ENCODE measurements at places on chromosomes 5 and 9. TPM values are rescaled to one million over a fixed set of nuclear protein-coding genes. Genes with fewer than 3 reads are reported as not detected.

Gene TMEM174
- total RNA-seq = not detected

DNA sequence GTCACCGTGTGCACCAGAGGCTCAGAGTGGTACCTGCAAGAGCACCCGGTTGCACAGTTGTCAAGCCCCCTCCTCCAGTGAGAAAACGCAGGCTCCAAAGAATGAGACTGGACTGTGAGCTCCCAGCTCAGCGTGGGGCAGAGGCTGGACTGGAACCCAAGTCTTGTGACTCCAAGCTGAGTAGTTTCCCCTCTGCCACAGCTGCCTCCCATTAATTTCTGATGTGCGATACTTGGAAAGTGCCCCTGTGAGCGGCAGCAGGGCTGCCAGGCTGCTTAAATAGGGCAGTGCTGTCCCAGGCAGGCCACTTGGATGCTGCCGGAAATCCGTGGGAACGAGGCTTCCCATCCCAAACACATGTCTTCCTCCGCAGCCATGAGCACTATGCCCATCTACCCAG is 62.2 kb upstream of the ANGPTL2 start:
- peaks cover 5% of the 10 kb centered on the region for H3K4me1 ChIP-seq
- no peak overlapping the region for H3K27ac ChIP-seq
- no peak overlapping the region for H3K4me3 ChIP-seq
- no peak for DNase-seq
- no peaks in the 10 kb centered on the region for H3K36me3 ChIP-seq

Gene LVRN
- total RNA-seq = not detected

DNA sequence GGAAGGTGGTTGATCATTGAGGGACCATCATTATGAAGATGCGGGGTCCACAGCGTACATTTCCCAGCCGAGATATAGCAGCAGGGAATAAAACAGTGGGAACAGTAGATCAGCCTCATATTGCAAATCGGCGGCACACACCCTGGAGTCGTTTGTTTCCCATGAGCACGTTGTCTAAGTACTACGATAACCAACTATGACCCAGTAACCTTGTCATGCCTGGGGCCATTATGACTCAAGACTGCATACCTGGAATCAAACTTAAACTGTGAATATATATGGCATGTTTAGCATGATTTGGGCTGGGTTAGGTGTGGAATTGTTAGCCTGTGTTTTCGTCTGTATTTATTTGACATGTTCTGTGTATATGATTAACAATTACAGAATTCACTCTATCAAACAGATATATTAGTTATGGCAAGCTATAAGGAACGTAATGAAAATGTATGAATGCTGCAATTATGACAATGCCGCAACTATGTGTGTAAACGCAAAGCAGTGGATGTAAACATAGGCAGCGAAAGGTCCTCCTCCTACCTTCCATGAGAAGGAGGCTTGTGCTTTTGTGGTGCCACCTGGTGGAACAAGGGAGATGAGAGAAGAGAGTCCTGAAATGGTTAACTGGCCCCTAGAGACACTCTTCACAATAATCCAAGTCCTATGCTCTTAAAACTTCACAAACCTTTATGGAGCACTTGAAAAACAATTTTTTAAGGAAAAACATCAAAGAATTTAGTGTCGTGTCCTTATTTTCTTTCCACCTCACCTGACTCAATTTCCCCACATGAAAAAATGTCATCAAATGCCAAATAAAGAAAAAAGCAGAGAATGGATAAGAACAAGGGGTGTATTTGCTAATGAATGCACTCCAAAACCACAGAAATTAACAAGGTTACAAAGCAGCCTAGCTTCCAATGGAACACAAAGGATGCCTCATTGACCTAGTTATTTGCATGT is 47.1 kb downstream of the SEMA5A start:
- no peak for DNase-seq
- no peaks in the 10 kb centered on the region for H3K4me1 ChIP-seq
- no peak overlapping the region for H3K27ac ChIP-seq
- no peak overlapping the region for H3K4me3 ChIP-seq

GRCh38 chr5:90546216-90546837 is 12.3 kb upstream of the ADGRV1 start:
- no peaks in the 10 kb centered on the region for H3K36me3 ChIP-seq
- H3K27ac ChIP-seq = no peak overlapping the region
- H3K27me3 ChIP-seq = peaks cover 11% of the 10 kb centered on the region
- no peak overlapping the region for H3K4me3 ChIP-seq

- no peak overlapping the region for H3K4me3 ChIP-seq
- no peak overlapping the region for H3K27ac ChIP-seq
- H3K36me3 ChIP-seq = no peaks in the 10 kb centered on the region
- H3K4me1 ChIP-seq = no peaks in the 10 kb centered on the region
- no peak for DNase-seq
- H3K27me3 ChIP-seq = peaks cover 2% of the 10 kb centered on the region
Observed at GRCh38 chr9:84173961-84174360, 166.6 kb downstream of the SLC28A3 start.

All from activated T-helper 1 cell treated with anti-CD3 and anti-CD28 coated beads, Interleukin-12 subunit alpha, Interleukin-12 subunit beta, Interleukin-2, Interleukin-4 antibody, amounts not matched to agents 30 ng/mL and 10 ng/mL and 1 ng/mL, durations not matched to agents 14 hours and 24 hours and 36 hours (primary cell).